ENCODE measurements at places on chromosomes 11 and 22.

DNA sequence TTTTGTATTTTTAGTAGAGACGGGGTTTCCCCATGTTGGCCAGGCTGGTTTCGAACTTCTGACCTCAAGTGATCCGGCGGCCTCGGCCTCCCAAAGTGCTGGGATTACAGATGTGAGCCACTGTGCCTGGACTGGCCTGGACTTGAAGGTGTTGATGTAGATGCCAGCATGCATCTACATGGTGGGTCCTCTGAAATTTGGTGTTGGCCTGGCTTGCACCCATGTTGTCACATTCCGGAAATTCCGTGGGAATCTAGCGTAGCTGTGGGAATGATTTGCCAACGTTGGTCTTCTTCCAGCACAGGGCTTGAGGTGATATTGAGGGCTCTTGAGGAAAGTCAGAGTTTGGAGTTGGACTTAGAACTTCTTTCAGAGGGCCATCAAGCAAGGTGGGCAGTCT lies 6.5 kb downstream of the PACS1 start:
- DNase-seq = peak; percentile 45

DNA sequence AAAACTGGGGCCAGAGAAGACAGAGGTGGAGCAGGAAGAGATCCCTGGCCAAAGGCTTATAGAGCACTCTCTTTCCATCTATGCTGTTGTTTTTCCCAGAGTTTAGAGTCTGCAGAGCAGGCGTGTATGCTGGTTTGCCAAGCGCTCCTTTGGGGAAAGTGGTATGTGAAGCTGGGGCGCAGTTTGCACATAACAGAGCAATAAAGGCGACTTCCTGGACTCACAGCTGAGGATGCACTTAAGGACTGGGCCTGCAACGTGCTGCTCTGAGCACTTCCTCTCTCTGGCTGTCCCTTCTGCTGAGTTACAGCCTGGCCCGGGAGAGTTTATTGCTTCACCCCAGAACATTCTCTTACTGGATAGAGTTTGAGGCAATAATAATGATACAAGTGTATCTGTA lies 41.7 kb downstream of the THAP12 start:
- DNase-seq = peak; percentile 65

GRCh38 chr22:46135611-46136485 lies 14.5 kb upstream of the PPARA start:
- DNase-seq = no peak

DNA sequence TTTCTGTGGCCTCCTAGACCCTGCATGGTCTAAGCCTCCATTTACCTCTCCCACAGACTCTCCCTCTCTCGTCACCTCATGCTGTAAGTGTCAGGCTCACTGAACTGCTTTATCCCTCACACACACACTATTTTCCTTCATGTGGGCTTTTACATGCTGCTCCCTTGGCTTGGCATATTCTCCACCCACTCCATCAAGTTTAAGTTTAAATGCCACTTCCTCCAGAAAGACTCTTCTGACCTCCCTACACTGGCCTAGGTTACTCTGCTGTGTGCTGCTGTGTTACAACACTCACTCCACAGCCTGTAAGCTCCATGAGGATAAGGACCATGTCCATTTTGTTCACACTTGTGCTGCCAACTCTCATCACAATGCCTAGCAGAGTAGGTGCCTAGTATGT lies 2.5 kb downstream of the DCHS1 start:
- no peak for DNase-seq

DNA sequence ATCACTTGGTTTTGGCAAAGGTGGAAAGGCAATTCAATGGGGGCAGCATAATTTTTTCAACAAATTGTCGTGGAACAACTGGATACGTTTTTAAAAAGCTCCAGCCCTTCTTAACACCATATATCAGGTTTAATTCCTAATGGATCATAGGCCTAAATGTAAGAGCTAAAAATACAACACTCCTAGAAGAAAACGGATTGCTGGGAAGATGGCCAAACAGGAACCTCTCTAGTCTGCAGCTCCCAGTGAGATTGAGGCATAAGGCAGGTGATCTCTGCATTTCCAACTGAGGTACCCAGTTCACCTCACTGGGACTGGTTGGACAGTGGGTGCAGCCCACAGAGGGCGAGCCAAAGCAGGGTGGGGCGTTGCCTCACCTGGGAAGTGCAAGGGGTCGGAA lies 32.4 kb upstream of the SCGB1D1 start:
- DNase-seq = no peak

DNA sequence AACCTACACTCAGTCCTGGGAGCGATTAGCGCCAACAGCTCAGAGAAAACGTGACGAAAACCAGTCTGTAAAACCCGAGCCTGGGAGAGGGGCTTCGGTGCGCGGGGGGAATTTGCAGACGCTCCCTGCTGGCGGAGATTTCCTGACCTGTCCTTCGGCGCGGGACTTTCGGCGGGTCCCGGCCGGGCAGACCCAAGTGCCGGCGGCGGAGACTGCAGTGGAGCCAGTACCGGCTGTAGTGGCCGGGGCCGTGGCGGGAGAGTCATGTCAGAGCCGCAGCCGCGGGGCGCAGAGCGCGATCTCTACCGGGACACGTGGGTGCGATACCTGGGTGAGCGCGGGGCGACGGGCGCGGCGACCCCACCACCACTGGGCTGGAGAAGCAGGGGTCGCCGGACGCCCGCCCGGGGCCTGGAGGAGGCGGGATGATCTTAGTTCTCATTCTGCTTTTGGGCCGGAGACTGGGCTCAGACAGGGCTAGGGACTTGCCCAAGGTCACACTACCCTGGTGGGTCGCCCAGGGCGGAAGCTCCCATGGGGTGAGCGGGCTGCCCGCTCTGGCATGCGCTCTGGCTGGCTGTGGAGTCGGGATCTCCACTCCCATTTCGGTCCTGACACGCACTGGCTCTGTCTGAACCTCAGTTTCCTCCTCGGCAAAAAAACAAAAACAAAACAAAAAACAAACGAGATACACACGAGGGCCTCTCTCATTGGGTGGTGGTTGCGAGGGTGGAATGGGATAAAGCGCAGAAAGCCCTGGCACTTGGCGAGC lies at the start of gene MTFP1:
Gene MTFP1, plus strand, starts transcription at position 153 of the 772 bp plus-strand sequence. Its CDS starts 112 bp downstream, at position 265.
- DNase-seq = peak; percentile 79

All from fibroblast of skin of back (primary cell).